Inflammatory macrophage treated with lipopolysaccharide for 4 hours (primary cell): ENCODE measurements at places on chromosomes 1 and 21.

DNA sequence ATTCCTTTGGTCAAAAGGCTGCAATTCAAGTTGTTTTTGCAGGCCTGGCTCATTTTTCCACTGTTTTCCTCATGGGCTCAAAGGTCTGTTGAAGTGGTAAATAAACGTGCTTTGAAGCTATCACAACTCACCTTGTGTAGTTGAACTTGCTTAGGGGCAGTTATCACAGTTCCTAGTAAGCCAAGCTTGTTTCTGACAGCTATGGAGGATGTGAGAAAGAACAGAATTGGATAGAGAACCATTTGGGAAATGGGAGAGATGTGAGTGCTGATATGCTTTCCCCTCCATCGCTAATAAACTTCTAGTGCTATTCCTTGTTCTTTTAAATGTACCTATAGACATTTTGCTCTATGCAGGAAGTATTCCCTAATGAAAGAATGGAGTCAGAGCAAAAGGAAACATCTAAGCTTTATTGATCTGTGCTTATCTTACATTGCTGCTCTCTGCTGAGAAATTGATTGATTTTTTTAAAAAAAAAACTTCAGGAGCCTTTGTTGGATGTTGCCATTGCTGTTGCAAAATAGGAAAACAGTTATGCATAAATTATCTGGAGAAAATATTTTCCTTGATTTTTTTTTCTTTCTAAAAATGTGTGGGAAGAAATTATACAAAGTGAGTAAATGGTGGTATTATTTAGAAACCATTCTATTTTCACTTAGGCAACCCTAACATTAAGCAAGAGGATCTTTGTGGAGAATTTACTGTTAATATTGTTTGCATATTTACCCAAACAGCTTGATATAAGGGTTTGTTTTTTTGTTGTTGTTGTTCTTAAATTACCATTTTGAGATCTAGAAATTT lies 118.2 kb downstream of the MAGI3 start:
- DNase-seq = no peak

DNA sequence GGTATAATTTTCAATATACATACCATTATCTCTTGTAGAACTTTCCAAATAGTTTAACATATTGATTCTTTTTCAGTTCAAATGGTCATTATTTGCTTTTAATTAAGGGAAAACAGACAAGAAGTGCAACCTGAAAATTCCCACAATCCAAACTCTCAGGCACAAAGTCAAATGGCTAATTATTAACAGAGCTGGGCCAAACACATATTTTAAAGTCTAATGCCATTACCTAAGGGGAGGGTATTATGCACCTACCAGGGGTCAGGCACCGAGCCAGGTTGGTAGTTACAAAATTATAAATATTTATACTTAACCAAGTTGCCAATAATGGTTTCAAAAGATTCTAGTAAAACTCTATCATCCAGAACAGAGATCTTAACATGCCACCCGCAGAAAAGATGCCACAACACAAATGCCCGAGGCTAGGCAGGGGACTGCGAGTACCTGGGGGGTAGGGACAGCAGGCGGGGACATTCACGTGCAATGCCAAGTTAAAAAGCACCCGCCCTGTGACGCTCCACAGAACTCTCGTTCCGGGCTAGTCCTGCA lies 15.0 kb downstream of the LBR start:
- no peak for DNase-seq

DNA sequence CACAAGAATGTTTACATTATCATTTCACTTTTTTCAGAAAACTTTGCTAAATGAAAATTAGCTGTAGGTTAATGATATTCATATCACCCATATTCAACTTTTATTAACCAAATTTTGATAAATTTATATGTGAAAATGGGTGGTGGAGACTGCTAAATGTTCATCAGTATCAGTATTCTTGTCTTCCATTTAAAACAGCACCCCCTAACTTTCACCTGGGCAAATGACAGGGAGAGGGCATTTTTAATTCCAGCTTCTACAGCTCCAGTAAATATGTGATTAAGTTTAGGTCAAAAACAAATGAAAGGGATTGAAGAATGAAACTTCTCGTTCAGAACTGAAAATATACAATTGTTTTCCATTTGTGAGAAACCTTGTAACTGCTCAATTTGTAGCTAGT lies 722.2 kb downstream of the KCNT2 start:
- no peak for DNase-seq

DNA sequence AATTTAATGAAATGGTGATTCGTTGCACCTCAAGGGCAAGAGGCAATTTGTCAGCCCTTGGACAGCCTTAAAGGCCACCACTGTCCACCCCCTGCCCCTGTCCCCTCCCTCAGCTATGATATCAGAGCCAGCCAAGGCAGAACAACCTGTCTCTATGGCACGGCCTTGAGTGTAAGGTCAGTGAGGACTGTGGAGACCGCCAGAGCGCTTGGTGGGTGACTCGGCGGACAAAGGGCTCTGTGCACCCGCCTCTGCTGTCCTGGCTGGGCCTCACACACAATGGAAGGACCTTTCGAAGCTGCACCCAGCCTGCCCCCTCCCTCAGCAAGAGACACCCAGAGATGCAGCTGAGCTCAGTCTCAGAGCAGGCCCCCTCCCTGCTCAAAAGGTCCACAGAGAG lies 50.6 kb downstream of the SDC3 start:
- no peak for DNase-seq

DNA sequence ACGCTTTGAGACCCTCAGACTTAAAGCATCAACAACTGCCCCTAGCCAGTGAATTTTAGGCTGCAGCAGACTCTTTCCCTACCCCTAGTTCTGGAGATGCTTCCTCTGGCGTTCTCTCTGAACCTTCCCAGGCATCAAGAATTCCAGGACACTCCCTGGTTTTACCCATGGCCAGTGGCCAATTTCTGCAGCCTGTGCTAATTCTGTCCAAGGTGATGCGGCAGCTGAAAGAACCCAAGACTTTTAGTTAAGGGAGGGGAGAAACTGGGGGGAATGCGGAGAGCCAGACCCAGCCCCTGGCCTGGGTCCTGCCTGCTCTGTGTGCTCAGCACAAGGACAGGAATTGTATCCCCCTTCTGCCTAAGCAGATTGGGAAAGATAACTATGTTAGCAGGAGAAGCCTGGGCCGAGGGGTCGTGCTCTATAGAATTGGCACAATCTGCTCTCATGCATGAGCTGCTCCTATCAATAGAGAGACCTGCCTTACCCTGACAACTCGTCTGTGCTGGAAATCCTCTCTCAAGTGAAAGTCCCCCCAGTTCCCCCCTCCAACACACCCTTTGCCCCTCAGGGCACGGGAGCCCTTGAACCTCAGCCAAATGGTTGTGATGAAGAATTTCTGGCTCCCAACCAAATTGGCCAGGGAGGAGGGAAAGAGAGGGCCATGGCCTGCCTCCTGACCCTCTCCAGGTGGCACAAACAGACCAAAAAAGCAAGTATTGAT lies 5.4 kb upstream of the GJA8 start:
- DNase-seq = no peak

- no peak for DNase-seq
Measured at GRCh38 chr1:37633040-37633937, 1.4 kb downstream of the RSPO1 start.
